T-helper 17 cell (primary cell): ENCODE measurements at places on chromosomes 6 and 20.

GRCh38 chr6:85674604-85675003, 31.9 kb upstream of the SYNCRIP start:
- H3K27ac ChIP-seq = peak overlapping the region; percentile 100
- H3K4me1 ChIP-seq = peaks cover 57% of the 10 kb centered on the region
- DNase-seq = no peak
- peaks cover 6% of the 10 kb centered on the region for H3K27me3 ChIP-seq
- H3K36me3 ChIP-seq = peaks cover 14% of the 10 kb centered on the region

DNA sequence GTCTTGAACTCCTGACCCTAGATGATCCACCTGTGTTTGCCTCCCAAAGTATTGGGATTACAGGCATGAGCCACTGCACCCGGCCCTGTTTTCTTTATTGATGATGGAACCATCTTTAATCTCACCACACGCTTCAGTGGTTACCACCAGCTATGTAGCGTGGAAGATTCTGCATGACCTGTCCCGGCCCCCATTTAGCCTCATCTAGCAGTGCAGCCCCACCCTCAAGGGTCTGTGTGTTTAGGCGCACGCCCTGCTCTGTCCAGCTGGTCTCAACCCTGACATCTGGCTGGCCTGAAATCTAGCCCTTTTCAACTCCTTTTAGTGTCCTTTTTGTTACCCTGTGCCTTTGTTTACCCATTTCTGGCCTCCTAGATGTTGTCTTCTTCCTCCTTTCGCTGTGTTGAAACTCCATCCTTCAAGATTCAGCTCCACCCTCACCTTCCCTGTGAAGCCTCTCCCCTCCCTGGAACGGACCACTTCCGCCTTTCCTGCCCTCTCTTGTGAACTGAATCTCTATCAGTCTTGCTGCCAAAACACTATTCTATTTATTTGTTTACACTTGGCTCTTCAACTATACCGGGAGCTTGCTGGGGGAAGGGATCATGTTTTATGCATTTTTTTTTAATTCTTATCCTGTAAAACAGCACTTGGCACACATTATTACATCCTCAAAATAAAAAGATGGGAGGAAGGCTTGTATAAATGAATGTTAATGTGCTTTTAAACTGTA, 101.0 kb upstream of the MTHFD1L start:
- no peak overlapping the region for H3K4me3 ChIP-seq
- no peak overlapping the region for H3K27ac ChIP-seq
- DNase-seq = no peak

- H3K27ac ChIP-seq = no peak overlapping the region
- H3K36me3 ChIP-seq = no peaks in the 10 kb centered on the region
- no peaks in the 10 kb centered on the region for H3K4me1 ChIP-seq
- no peak overlapping the region for H3K4me3 ChIP-seq
- no peak for DNase-seq
These were observed 166.9 kb upstream of the MCHR2 start for GRCh38 chr6:100160930-100161329.

DNA sequence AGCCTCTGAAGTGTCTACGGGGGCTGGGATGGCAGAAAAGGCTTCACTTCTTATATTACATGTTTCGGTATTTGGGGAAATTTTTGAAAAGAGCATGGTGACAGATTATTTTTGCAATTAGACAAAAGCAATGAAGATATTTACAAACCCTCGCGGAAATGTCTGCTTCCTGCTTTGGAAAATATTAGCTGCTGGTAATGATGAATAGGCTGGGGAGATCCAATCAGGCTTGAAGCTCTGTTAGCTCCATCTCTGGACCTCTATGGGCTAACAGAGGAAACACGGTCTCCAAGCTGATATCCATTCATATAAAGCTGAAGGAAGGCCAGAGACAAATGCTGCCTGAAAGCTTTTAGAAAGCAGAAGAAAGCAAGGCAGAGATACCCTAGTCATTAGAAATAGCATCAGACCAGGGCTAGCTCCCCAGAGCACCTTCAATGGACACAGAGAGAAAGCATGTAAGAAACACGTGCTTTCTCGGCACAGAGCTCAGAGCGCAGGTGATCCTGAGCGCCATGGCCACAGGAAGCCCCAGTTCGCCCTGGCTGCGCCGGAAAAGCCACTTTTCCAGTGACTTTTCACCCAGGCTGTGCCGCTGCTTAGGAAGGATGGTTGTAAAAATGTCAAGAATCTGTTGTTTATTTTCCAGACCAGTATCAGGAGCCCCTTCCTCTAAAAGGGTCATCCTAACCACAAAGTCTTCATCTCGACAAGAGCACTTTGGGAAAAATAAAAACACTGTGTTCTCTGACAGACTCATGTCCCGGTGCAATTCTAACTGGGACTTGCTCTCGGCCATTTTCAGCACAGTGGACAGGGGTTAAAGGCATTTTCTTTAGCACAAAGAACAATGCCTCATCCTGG, 68.5 kb upstream of the NFATC2 start:
- peaks cover 70% of the 10 kb centered on the region for H3K27me3 ChIP-seq
- peaks cover 20% of the 10 kb centered on the region for H3K4me1 ChIP-seq
- H3K36me3 ChIP-seq = peaks cover 4% of the 10 kb centered on the region

DNA sequence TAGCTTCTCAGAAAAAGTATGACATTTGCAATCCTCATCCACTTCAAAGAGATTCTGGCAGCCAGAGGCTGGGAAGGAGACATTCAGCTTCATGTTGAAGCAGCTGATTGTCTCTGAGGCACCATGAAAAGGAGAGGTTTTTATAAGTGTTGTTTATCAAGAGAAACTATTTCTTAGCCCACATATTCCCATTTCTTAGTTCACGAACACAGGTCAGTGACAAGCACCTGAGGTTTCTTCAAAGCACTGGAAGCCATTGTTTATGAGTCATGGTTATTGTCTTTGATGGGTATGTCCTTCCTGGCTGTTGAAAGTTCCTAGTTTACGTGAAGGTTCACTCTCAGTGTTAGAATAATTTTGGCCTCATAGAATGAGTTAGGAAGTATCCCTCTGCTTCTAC, 3.0 kb upstream of the DDX43 start:
- DNase-seq = no peak
- peaks cover 15% of the 10 kb centered on the region for H3K4me1 ChIP-seq
- no peaks in the 10 kb centered on the region for H3K36me3 ChIP-seq
- peak overlapping the region; percentile 86 for H3K27ac ChIP-seq

DNA sequence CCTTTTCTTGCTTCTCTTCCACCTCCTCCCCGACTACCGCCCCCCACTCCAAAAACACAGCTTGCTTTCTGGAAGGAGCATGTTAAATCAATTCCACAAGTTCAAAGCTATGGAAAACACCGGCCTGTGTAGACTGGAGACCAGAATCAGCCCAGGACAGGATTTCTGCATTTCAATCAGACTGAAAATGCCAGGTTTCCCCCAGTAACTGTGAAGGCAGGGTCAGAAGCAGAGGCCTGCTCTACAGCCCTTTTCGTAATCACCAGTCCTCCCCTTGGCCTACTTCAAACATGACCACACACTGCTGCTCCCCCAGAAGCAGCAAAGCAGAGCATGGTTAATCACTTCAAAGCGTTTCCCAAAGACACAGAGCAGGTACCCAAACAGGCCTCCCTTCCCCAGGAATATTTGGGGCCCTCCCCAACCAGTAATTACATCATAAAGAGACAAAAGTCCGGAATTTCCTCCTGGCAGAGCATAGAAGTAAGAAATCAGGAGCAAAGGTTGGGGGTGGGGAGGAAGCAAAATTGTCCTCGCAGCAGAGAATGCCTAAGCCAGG, 38.4 kb downstream of the ZMYND8 start:
- no peaks in the 10 kb centered on the region for H3K36me3 ChIP-seq
- H3K4me1 ChIP-seq = peaks cover 45% of the 10 kb centered on the region
- H3K4me3 ChIP-seq = peak overlapping the region; percentile 69

- DNase-seq = no peak
- no peak overlapping the region for H3K27ac ChIP-seq
- no peaks in the 10 kb centered on the region for H3K27me3 ChIP-seq
- H3K4me3 ChIP-seq = no peak overlapping the region
- H3K36me3 ChIP-seq = no peaks in the 10 kb centered on the region
These were observed 422.7 kb downstream of the NKAIN2 start for GRCh38 chr6:124226396-124226795.

DNA sequence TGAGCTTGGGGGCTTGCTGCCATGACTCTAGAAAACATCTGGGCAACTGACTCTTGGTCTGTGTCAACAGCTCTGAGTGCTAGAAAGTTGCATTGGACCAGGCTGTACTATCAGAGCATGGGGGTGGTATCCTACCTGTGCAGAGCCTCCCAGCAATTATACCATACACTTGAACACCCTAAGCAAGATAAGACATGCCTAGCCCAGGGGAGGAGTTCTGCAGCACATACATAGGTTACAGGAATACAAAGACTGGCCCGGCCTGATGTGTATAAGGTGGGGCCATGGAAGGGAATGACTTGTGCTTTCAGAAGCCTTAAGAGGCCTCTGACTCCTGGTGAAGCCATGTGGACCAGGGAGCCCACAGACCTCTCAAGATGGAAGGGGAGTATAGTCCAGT, 11.4 kb upstream of the MOCS1 start:
- H3K36me3 ChIP-seq = no peaks in the 10 kb centered on the region
- no peak overlapping the region for H3K27ac ChIP-seq
- H3K27me3 ChIP-seq = no peaks in the 10 kb centered on the region
- no peak overlapping the region for H3K4me3 ChIP-seq
- no peak for DNase-seq
- H3K4me1 ChIP-seq = no peaks in the 10 kb centered on the region

GRCh38 chr6:21748343-21749056, 154.9 kb downstream of the SOX4 start:
- no peak for DNase-seq
- no peak overlapping the region for H3K27ac ChIP-seq
- H3K4me3 ChIP-seq = no peak overlapping the region
- no peaks in the 10 kb centered on the region for H3K36me3 ChIP-seq

- DNase-seq = no peak
- H3K27me3 ChIP-seq = peaks cover 4% of the 10 kb centered on the region
- peaks cover 4% of the 10 kb centered on the region for H3K36me3 ChIP-seq
- no peak overlapping the region for H3K4me3 ChIP-seq
- no peak overlapping the region for H3K27ac ChIP-seq
These were observed 82.8 kb upstream of the CDYL start for GRCh38 chr6:4693173-4693970.

GRCh38 chr6:157974967-157975366, 6.7 kb upstream of the SYNJ2 start:
- no peak overlapping the region for H3K27ac ChIP-seq
- H3K4me3 ChIP-seq = no peak overlapping the region
- peaks cover 22% of the 10 kb centered on the region for H3K4me1 ChIP-seq

GRCh38 chr6:165602291-165602690, 60.8 kb downstream of the PDE10A start:
- no peak for DNase-seq
- no peaks in the 10 kb centered on the region for H3K27me3 ChIP-seq
- H3K36me3 ChIP-seq = no peaks in the 10 kb centered on the region
- no peak overlapping the region for H3K27ac ChIP-seq
- no peaks in the 10 kb centered on the region for H3K4me1 ChIP-seq

DNA sequence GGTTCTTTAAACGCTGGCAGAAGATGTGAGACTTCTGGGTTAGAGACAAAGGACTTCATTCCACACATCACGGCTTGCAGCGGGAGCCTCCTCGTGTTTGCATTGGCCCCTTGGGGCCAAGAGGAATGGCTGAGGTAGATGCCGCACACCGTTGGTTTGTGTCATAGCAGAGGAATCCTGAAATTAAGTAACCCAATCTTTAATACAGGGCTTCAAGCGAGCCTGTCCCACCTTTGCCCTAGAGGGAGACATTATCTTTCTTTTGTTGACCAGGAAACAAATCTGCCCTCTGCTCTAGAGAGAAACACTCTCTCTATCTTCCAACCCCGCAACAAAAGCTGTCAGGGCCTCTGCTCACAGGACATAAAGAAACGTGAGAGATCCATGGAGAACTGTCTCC, 277.5 kb upstream of the ZFP64 start:
- DNase-seq = no peak
- H3K27me3 ChIP-seq = peaks cover 4% of the 10 kb centered on the region
- H3K4me1 ChIP-seq = no peaks in the 10 kb centered on the region
- H3K27ac ChIP-seq = no peak overlapping the region
- H3K36me3 ChIP-seq = peaks cover 2% of the 10 kb centered on the region

DNA sequence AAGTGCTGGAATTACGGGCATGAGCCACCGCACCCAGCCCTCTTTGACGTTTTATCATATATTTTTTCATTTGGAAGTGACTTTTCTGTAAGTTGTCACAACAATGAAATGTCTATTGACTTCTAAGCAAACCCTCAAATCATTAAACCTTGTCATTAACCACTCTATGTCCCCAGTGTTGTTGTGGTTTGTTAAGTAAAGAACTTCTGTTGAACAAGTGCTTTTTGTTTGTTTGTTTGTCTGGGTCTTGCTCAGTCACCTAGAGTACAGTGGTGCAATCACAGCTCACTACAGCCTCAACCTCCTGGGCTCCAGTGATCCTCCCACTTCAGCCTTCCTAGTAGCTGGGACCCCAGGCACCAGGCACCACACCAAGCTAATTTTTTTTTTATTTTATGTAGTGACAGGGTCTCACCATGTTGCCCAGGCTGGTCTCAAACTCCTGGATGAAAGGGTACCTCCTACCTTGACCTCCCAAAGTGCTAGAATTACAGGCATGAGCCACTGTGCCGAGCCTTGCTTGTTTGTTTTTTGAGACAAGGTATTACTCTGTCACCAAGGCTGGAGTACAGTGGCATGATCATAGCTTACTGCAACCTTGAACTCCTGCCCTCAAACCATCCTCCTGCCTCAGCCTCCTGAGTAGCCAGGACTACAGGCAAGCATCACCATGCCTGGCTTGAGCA, 57.6 kb upstream of the LOC128125822 start:
- no peak overlapping the region for H3K4me3 ChIP-seq
- no peak for DNase-seq
- H3K4me1 ChIP-seq = no peaks in the 10 kb centered on the region
- peaks cover 11% of the 10 kb centered on the region for H3K27me3 ChIP-seq
- peaks cover 3% of the 10 kb centered on the region for H3K36me3 ChIP-seq

GRCh38 chr6:167526465-167527368, 201.8 kb downstream of the TTLL2 start:
- H3K36me3 ChIP-seq = peaks cover 4% of the 10 kb centered on the region
- H3K4me1 ChIP-seq = peaks cover 8% of the 10 kb centered on the region
- no peak for DNase-seq
- H3K27me3 ChIP-seq = peaks cover 76% of the 10 kb centered on the region

GRCh38 chr20:55649254-55649653, 356.1 kb downstream of the CBLN4 start:
- H3K27ac ChIP-seq = no peak overlapping the region
- H3K36me3 ChIP-seq = no peaks in the 10 kb centered on the region
- no peaks in the 10 kb centered on the region for H3K27me3 ChIP-seq
- no peak for DNase-seq
- no peaks in the 10 kb centered on the region for H3K4me1 ChIP-seq

DNA sequence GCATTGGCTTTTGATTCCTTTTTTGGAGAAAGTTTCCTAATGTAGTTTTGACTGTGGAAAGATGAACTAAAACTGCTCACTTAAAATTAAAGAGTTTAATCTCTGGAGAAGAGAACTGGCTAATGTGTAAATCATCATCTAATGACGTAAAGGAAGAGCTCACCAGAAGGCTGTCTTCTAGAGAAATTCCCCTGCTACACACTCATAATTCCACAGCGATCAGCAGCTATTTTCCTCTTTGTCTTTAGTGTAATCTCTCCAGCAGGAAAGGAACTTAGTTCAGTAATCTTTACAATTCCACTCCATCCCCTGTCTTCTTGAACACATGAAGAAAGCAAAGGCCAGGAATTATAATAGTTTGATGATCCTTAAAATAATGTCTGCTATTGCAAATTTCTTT, 15.8 kb downstream of the SPTLC3 start:
- no peak for DNase-seq
- H3K27ac ChIP-seq = no peak overlapping the region
- H3K4me1 ChIP-seq = no peaks in the 10 kb centered on the region
- H3K36me3 ChIP-seq = no peaks in the 10 kb centered on the region
